ENCODE measurements at places on chromosomes 12 and 14.

GRCh38 chr14:89384636-89385035, 32.4 kb downstream of the FOXN3 start:
- DNase-seq: no peak

DNA sequence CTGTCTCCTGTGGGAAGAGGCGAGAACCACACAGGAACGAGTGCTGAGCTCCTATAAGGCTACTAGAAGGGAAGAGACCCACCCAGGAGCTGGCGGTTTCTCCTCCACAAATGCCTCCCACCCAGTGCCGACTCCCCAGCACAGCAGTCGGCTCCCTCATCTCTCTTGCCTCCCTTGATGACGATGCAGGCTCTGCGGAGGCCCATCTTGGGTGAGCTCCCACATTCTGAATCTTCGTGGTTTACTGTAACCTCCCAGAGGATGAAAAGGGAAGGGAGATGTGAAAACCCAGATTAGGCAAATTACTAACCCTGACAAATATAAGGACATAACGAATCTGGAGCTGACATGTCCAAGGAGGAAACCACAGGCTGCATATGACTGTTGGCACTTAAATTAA, 23.8 kb downstream of the GRIN2B start:
- DNase-seq: no peak

GRCh38 chr12:12217018-12217359, 49.9 kb downstream of the LRP6 start:
- DNase-seq: no peak

DNA sequence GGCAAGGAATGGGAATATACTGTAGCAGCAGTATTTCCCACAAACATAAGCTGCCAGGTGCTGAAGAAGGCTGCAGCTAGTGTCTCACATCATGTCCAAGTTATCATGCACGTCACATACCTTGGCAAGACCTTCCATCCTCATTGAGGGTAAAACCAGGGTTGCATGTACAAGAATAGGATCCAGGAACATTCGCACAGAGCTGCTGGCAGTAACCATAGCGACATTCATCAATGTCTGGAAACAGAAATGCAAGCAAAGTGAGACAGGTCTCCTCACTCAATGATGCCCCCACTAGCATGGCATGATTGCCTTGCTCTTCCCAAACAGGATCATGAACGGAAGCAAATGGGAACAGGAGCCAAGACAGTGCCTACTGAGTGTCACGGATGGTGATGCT, 23.8 kb upstream of the TC2N start:
- no peak for DNase-seq

- no peak for DNase-seq
Observed at GRCh38 chr14:32017587-32017986, 59.5 kb upstream of the ARHGAP5 start.

- no peak for DNase-seq
Observed at GRCh38 chr12:101430456-101430855, 22.9 kb upstream of the ARL1 start.

DNA sequence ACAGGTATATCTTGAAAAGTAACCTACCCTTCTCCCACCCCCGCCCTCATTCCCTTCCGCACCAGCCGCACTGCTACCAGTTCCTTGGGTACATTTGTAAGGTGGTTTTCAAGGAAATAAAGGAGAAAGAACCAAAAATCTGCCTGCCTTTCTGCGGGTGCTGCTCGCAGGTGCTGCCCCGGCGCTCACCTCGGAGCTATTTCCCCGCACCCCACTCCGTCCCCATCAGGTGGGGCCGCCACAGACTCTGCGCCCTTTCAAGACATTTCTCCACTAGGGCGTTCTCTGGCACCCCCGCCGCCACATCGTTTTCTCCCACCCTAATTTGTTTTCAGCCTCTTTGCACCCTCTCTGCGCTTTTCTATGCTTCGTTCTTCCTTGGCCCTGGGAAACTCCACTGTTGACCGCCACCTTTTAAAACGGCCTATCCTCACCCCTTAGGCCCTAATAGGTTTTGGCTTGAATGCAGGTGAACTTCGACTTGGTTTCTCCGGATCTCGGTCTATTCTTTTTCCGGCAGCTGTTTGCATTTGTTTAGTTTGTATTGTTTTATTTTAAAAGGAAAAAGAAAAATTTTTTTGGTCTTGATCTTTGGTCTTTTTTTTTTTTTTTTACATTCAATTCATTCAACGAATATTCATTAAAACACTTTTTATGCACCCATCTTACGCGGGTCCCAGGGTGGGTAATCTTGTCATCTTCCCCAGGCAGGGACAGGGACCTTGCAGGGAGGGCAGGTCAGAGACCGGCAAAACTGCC, 3.0 kb downstream of the VSX2 start:
- DNase-seq: no peak

- DNase-seq: peak; percentile 65
Observed at GRCh38 chr12:49089821-49090773, 4.5 kb downstream of the DHH start.

- DNase-seq: no peak
Observed at GRCh38 chr14:55893705-55894104, 224.5 kb upstream of the PELI2 start.

DNA sequence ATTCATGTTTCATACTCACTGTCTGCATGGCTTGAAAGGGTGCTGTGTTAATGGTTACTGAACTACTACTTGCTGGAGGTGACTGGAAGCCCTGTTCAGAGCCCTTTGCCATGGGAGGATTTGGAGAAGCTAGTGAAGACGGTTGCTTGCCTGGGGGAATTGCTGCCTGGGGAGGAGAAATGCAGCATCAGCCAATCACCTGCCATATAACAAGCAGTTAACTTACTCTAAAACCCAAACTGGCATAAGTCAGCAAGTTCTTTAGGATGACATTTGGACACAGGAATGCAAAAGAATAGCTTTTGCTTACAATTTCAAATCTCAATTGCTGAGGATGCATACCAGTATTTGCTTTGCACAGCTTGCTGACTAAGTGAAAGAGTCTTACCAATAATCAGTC, 23.4 kb upstream of the IPO8 start:
- DNase-seq: peak; percentile 84

DNA sequence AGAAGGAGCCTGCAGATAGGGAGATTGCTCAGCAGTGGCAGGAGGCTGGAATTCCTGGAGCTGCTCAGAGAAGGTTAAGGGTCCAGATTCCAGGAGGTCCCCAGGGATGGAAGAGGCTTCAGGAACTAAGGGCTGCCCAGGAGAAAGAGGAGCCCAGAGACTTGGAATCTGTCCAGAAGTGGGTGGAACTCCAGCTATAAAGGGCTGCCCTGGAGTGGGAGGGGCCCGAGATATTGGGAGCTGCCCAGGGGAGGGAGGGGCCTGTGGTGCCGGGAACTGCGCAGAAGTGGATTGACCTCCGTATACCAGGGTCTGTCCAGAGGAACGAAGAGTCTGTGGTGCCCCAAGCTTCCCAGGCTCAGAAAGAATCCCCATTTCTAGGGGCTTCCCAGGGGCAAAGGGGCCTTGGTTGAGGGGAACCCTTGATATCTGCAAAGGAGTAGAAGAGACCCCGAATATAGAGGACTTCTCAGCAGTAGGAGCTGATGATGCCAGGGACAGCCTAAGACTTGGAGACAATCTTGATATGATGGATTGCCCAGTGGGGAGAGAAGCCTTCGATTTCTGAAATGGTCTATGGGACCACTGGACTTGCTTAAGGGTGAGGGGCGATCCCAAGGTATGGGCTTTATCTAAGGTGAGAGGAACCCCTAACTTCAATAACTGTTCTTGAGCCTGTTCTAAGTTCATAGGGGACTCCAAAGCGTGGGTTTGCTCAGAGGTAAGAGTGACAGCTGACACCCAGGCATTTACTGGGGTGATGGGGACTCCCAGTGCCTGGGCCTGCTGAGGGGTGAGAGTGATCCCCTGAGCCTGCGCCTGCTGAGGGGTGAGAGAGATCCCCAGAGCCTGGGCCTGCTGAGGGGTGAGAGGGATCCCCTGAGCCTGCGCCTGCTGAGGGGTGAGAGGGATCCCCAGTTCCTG, 45.0 kb downstream of the FAM186A start:
- no peak for DNase-seq

Data from adipocyte (in vitro differentiated cells).